ENCODE measurements at places on chromosomes 3 and 15. TPM values are rescaled to one million over a fixed set of nuclear protein-coding genes. Genes with fewer than 3 reads are reported as not detected.

- no peak for DNase-seq
Observed at GRCh38 chr3:45679805-45680204, 9.4 kb upstream of the SACM1L start.

AGBL1 gene
- 0.19 TPM for total RNA-seq

DNA sequence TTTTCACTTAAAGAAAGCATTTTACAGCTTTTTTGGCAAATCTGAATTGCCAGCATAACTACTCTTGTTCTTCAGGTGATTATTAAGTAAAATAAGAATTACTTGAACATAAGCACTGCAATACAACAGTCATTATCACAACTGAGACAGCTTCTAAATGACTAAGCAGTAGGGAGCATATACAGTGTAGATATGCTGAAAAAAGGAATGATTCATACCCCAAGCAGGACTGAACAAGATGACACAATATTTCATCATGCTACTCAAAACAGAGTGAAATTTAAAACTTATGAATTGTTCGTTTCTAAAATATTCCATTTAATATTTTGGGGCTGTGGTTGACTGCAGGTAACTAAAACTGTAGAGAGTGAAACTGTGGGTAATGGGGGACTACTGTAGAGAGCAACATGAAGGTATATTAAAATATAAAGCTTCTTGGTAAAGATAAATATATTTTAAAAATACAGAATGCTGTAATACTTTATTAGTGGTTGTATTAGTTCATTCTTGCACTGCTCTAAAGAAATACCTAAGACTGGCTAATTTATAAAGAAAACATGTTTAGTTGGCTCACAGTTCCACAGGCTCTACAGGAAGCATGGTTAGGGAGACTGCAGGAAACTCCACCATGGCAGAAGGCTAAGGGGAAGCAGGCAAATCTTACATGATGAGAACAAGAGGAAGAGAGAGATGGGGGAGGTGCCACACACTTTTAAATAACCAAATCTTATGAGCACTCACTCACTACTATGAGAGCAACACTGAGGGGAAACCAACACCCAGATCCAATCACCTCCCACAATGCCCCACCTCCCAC, 84.8 kb downstream of the DCLK3 start:
- DNase-seq, result no peak

GRCh38 chr3:78659386-78659987, 1108.3 kb downstream of the ROBO1 start:
- no peak for DNase-seq

Measured in cardiac septum (tissue), 1 donor.